ENCODE measurements at places on chromosomes 12 and 14.

GRCh38 chr12:124995200-124995961 lies 1.9 kb downstream of the BRI3BP start:
- DNase-seq, result no peak

GRCh38 chr12:69698769-69699540 lies at the start of gene BEST3:
BEST3 (minus strand) TSS chr12:69699303; CDS start chr12:69697798, 1,505 bp downstream.
- DNase-seq, result peak; percentile 89

GRCh38 chr14:80549141-80549540 lies 337.8 kb upstream of the DIO2 start:
- DNase-seq, result no peak

- DNase-seq, result no peak
These were observed 212.4 kb downstream of the EGLN3 start for GRCh38 chr14:33738491-33738890.

GRCh38 chr14:53055003-53055402 lies 98.1 kb downstream of the DDHD1 start:
- no peak for DNase-seq

DNA sequence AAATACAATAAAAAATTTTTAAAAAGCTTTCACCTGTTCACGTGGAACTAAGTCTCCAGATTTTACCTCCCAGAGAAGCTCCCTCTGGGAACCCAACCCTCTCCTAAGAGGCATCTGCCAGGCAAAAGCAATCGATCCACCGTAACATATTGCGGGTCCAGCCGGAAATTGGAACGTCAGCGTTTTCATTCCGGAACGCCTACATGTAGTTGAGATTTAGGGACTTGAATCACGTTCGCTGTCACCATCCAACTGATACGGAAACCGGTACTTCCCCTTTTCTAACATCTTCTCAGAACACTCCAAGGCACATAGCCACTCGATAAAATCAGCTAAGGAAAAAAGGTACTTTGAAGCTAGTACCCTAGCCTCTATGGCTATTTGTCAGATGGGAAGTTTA lies 70.3 kb downstream of the COX16 start:
- DNase-seq, result no peak

DNA sequence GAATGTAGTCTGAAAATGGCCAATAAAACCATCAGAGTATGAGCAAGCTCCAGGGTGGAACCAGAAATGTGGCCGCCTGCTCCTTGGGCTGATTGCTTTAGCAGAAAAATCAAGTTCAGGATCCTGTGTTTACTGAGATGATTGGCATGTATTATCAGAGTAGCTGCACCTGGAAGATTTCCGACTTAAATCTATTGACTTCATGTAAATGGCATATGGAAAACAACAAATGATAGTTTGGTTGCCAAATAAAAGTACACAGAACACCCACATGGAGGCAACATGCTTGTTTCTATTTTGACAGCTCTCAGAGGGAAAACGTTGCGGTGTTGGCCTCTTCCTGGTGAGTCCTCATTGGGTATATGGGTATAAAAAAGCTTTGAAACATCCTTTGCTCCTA lies 31.3 kb downstream of the SOCS2 start:
- no peak for DNase-seq
